ENCODE measurements at places on chromosomes 1 and 21.
A peak's percentile ranks its signal among the peaks of the same experiment; 100 is the strongest.

GRCh38 chr21:44920694-44921604 is at the start of gene ITGB2:
Gene ITGB2, minus strand, starts transcription at chr21:44920899. Its CDS starts 10,117 bp downstream, at chr21:44910782.
- DNase-seq: no peak

DNA sequence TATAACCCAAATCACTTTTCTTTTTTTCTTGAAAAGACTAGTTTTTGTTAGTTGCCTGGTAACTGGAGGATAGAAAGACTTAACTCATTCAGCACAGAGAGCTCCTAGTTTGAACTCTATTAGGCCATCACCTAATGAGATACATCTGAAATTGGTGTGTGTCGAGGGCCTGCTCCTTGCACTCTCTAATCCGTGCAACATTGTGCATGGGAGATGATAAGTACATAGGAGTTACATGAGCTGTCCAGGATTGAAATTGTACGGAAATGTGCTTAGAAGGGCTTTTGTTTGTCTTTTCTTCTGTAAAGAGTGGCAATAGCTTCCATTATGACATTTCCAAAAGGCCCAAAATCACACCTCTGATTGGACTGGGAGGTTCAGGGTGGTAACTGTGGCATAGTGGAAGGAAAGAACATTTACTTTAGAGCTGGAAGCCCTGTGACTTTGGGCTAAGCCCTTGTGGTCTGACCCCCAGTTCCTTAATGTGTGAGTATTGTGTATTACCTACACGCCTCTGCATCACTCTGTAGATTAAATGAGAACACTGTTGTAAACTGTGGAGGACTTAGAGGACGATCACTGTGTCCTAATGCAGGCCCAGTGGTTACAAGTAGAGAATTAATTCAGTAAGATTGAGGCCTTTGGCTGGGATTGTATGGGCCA is 71.2 kb downstream of the FGGY start:
- DNase-seq: no peak

DNA sequence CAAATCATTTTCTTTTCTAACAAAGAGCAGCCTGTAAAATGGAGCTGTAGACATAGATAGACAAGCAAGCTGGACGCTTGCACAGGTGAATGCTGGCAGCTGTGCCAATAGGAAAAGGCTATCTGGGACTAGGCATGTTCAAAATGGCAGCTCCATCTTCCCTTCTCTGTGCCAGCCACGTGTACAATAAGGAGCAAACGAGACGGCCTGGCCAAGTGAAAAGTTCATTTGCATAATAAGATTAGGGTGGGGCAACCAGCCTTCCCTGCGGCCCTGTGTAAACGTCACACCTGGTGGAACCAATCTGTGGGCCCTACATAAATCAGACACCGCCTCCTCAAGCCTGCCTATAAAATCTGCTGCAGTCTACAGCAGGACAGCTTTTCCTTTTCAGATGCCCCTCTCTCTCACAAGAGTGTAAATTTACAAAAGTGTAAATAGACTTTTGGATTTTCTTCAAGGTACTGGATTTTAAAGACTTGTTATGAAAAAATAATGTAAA is 16.6 kb upstream of the EDEM3 start:
- peak; percentile 88 for DNase-seq

DNA sequence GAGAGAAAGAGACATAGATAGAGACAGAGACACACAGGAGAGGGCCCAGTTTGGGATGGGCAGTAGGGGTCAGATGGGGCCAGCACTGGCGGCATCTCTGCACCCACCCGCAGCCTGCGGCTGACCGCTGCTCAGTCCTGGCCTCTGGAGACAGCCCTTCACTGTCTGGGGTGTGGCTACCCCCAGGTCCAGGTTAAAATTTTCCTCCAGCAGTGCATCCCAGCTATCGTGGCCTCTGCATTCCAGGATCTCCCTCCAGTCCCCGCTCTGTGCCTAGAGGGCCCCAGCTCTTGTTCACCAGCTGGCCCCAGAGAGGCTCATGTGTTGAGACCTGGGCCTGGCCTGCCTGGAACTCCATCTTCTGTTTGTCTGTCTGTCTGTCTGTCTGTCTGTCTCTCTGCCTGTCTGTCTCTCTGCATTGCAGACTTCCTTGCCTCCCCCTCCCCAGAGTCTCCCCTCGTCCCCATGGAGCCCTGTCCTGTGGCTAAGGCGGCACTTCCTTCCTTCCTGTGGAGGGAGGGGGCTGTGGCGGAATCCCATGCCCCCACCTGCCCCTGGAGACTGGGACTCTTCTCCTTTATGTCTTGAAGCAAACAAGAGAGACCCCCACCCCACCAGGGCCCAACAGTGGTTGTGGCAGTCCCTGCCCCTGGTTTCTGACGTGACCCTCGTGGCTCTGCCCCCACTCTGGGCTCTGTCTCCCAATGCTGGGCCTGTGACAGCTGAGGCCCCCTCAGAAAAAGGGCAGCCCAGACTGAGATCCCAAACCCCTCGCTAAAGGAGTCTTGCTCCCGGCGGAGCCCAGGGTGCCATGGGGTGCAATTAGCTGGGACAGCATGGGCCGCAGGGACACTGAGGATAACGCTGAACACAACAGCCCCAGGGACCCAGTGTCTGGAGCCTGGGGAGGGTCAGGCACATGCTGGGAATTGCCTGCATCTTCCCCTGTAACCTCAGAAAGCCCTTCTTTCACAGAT is 241.8 kb downstream of the NPHP4 start:
- no peak for DNase-seq

DNA sequence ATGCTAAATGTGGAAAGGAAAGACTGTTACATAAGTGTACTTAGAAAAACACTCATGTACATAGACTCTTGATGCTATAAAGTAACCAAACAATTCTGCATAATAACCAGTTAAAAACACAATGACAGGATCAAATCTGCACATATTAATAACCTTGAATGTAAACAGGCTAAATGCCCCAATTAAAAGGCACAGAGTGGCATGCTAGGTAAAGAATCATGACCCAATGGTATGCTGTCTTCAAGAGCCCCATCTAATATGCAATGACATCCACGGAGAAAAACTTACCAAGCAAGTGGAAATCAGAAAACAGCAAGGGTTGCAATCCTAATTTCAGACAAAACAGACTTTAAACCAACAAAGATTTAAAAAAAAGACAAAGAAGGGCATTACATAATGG is 644.8 kb upstream of the PKN2 start:
- DNase-seq: no peak

DNA sequence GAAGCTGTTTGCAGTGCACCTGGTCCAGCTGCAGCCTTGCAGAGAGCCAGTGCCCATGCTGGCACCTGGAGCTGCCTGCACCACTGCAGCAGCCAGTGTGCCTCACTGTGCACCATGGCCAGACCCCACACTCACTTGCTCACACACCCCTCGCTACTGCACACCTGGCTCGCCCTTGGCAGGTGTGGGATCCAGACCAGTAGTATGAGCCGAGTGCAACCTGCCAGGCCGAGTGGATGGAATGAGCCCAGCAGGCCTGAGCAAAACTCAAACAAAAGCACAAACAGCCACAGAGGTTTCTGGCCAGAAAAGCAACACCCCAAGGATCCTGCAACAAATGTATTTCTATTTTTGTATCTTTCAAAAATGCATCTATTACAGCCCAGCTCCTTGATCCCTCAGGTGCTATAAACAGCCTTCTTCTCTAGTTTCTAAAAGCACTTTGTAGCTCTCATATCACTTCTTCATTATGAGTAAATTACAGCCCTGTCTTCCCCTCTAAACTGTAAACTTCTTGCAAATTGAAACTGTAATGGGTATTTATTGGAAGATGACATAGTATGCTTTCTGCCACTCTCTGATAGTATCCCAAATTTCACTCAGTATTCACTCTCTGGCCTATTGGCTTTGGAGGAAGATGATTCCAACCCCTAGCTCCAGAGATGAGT is 72.2 kb upstream of the LPGAT1 start:
- DNase-seq: no peak

GRCh38 chr1:22018583-22019559 is 17.4 kb downstream of the CELA3A start:
- DNase-seq: peak; percentile 16

DNA sequence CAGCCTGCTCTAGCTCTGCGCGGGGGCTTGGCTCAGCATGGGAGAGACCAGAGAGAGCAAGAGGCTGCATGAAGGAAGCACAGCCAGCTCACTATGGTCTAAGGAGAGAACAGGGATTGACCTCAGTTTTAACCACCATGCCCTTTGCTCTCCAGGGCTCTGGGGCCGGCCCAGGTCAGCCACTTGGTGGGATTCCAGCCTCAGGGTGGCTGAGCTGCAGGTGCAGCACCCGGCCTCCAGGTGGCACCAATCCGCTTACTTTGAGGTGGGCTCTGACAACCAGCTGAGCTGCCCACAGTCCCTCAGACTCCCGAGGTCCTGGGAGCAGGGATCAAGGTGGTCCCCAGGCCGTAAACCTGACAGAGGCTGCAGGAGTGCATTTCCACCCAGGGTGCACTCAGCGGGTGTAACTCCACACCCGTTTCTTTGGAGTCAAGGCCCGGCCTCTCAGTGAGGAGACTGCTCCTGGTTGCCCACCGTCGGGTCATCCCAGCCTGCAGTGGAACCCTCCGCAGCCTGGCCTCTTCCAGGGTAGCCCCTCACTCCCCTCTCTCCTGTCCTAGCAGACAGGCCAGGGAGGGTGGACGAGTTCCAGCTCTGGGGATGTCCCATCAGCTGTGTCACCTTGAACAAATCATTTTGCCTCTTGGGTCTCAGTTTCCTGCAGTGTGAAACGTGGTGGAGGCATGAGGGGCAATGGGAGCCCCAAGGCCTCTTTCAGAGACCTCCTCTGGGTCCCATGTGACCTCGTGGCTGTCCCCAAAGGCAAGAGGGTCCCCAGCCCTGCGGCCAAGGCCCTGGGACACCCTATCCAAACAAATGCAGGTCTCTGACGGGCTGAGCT is 607 bp upstream of the LGR6 start:
- peak; percentile 59 for DNase-seq

- DNase-seq: no peak
Observed at GRCh38 chr1:183476081-183476480, 3.8 kb downstream of the SMG7 start.

GRCh38 chr21:44784810-44785209 is 16.8 kb downstream of the UBE2G2 start:
- DNase-seq: no peak

GRCh38 chr1:64163970-64164369 is 39.5 kb upstream of the UBE2U start:
- no peak for DNase-seq

GRCh38 chr1:35642471-35642955 is 1.2 kb upstream of the PSMB2 start:
- DNase-seq: no peak

DNA sequence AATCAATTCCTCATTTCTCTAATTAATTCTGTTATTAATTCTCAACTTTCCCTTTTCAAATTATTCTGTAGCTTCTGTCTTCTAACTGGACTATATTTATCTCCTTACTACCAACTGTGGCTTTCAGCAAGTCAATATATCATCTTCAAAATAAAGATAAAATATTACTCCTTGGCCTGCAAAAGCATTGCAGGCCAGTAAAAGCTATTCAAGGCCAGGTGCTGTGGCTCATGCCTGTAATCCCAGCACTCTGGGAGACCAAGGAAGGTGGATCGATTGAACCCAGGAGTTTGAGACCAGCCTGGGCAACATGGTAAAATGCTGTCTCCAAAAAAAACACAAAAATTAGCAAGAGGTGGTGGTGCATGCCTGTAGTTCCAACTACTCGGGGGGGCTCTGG is 27.9 kb downstream of the USP48 start:
- no peak for DNase-seq

GRCh38 chr21:36463991-36464390 is 15.9 kb downstream of the CLDN14 start:
- DNase-seq: no peak

GRCh38 chr1:64186138-64186897 is 17.1 kb upstream of the UBE2U start:
- no peak for DNase-seq

GRCh38 chr1:20678599-20678998 is 17.4 kb upstream of the DDOST start:
- DNase-seq: no peak

DNA sequence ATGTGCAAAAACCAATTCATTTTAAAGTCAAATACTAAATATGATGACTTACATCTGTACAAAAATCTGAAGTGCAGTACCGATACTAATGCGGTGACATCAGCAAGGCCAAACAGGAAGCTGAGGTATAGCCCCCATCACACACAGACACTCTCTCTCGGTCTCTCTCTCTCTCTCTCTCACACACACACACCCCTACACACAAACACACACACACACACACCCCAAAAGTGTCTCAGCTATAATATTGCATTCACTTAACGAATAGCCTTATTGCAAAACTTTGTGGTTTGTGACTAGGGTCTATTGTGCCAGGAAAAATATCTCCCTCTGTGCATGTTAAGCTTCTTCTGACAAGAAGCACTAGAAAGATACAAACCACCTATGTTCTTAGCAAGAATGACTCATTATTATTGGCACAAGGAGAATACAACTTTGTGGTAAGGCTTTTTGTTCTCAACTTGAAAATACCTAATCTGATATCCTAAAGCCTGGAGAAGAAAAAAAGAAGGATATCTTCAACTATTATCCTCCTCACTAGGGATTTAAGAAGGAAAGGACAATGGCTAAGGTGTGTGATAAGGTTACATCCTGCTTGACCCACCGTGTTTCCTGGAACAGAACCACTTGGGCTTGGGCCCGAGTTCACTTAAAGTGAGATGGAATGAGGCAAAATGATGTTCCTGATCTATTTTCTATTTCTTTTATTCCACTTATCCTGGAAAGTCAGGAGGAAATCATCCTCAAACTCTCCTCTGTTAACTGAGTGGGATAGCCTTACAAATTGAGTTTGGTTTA is 107.1 kb downstream of the NIBAN1 start:
- DNase-seq: no peak

DNA sequence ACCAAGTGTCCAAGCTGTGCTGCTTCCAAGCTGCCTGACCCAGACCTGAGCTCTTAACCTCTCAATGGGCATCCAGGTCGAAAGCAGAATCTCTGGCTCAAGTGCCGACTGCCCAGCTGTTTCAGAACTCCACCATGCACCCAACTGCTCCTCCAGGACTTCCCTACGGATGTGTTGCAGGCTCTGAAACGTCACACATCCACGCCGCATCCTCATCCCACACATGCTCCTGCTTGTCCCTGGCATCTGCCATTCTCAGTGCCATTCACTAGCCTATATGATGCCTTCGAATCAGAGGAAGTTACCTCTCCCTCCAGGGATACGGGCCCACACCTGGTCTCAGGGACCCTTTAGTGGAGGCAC is 11.2 kb downstream of the PDZK1IP1 start:
- no peak for DNase-seq

DNA sequence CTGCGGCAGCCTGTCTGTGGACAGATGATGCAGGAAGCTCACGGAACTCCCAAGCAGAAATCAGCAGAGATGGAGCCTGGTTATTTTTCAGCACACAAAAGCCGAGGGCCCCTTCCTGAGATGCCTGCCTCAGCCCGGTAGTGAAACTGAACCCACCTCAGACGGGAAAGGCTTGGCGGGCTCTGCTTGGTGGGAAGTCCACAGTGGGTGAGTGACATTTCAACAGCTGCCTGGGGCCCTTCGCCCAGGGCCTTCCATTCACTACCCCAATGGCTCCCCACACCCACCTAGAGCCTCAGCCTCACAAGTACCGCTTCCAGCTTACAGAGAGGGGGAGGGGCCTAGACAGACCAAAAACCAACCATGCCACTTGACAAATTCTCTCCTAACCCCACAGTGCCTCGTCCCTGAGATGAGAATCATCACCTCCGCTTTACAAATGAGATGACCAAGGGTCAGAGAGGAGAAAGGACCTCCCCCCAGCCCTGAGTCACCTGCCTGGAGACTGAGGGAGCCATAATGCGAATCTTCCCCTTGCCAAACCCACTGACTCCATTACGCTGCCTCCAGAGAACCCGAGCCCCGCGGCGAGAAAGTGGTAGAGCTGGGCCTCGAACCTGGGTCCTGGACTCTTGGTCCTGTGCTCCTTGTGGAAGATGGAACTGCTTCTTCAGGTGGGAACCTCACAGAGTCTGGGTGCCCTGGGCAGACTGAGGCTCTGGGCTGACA is 3.4 kb upstream of the ECE1 start:
- no peak for DNase-seq
